ENCODE measurements at places on chromosomes 5 and 9. TPM values are rescaled to one million over a fixed set of nuclear protein-coding genes. Genes with fewer than 3 reads are reported as not detected.

The SLC9A3 gene
- 1.7 TPM for total RNA-seq

The TIMD4 gene
- 3.1 TPM for total RNA-seq

The SV2C gene
- 0.02 TPM for total RNA-seq

The SHC3 gene
- total RNA-seq, result not detected

The S1PR3 gene
- total RNA-seq, result 0.70 TPM

The MELK gene
- 69.6 TPM for total RNA-seq

The SH2D3C gene
- total RNA-seq, result 35.3 TPM

The PTGS1 gene
- 0.07 TPM for total RNA-seq

- DNase-seq, result no peak
Observed at GRCh38 chr5:14405706-14406553, 175.7 kb upstream of the OTULINL start.

GRCh38 chr9:93061791-93062763 is 3.6 kb downstream of the SUSD3 start:
- peak; percentile 56 for DNase-seq

DNA sequence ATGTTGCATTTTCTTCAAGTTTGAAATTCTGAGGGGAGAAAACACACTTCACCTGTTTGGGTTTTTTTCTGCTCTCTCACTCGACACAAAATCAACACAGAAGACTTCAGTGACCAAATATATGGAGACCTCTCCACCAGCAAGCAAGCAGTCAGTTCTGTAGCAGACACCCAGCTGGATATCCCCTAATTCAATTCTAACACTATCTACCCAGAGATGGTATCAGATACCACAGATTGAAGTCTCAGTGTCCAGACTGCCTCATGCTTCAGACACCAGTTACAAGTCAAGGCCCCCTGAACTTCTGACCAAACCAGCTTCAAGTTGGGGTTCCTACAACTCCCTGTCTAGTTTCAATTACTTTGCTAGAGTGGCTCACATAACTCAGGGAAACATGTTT is 97.8 kb downstream of the INVS start:
- DNase-seq, result no peak

DNA sequence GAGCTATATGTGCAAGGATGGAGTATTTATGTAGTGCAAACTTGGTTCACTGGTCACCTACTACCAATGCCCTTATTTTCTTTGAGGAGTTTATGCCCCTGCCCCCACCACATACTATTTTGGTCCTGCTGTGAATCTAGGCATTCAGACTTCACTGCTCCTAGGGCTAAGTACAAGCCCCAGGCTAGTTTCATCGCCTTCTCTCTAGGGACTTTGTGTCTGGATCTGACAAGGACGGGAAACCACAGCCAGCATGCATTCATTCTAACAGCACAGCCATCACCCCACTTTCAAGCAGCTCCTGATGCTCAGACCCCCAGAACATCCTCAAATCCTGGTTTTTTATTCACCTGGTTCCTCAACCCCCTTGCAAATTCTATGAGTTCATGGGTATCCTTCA is 56.8 kb downstream of the DRD1 start:
- no peak for DNase-seq

GRCh38 chr5:157596487-157596886 is 20.9 kb upstream of the ADAM19 start:
- DNase-seq, result peak; percentile 83

DNA sequence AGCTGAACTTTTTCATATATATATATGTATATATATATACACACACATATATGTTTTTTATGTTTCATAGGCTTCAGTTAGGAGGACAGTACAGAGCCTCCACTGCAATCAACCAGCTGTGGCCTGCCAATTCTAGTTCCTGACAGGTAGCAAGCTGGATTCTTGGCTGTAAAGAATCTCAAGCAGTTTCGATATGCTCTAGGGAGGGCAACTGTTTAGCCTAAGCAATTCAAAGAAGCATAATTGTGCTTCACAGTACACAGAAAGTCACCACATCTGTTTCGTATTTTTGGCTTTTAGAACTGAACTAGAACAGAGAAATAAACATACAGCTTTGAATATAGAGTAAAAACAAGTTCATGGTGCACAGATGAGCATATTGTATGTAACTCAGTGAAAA is 152.4 kb upstream of the ARRDC3 start:
- DNase-seq, result no peak

GRCh38 chr9:70532716-70533115 is 118.3 kb upstream of the KLF9 start:
- no peak for DNase-seq

- DNase-seq, result no peak
Observed at GRCh38 chr5:14775857-14776256, 95.7 kb downstream of the ANKH start.

DNA sequence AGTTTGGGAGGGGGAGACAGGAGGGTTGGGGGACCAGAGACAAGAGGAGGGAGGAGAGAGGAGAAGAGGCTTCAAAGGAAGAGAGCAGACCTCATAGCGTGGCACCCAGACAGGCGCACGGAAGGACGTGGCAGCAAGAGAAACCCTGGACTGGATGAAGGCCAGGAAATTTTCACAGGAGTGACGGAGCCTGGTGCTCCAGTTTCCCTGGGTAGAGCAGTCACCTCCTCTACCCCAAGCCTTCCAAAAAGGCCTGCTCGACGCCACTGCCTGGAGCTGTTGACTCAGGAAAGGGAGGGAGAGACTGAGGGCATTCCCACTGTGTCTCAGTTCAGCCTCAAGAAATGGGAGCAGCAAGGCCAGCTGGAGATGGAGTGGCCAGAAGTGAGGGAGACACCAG is 19.3 kb downstream of the AK8 start:
- no peak for DNase-seq

DNA sequence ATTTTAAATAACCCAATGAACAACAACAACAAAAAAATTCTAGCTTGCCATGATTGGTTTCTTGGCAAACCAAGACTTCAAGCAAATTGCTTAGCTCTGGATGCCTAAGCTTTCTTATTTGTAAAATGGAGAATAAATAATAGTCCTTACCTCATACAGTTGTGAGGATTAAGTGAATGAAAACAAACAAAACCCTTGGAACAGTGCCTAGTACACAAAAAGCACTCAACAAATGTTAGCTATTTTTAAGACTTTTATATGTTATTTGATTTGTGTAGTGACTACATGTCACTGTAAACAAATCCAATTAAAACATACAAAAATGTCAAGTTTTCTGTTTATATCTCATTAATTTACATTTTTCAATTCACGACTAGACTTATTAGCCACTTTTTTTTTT is 13.5 kb upstream of the HOMER1 start:
- DNase-seq, result no peak

DNA sequence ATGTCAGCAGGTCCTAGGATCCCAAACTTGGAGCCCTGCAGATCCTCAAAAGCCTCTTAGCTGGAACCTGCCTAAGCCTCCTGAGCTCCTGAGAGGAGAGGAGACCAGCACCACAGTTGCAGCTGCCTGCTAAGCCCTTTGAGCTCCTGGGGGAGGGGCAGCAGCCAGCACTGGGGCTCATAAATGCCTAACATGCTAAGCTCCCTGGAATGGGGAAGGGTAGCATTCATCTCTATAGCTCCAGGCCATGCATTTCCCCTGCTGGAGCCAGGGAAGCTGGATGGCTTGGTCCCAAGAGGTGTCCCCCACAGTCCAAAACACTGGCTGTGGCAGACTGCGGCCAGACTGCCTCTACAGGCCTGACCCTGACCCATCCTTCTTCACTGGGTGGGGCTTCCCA is 182.7 kb downstream of the KCNN2 start:
- DNase-seq, result no peak

DNA sequence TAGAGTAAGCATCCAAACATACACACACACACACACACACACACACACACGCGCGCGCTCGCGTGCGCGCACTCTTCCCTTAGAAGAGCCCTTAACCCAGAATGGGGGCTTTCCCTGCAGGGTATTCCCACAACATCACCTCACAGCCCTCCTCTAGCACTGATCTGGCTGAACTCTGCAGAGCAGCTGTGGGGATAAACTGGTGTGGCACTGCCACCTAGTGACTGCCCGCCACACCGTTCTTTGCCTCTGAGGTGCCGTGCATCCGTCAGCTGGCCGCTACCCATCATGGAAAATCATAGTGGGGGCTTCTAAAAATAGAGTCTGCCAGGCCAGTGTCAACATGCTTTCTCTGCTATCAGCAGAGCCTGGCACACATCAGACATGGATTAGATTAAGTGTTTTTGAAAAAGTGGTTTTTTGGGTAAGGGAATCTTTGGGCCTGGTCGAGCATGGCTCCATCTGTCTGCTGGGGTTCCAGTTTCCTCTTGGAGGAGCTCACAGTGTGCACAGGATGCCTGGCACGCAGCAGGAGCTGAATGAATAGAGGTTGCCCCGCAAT is 88.1 kb downstream of the KCNN2 start:
- peak; percentile 60 for DNase-seq

- DNase-seq, result no peak
Observed at GRCh38 chr5:74286734-74287695, 353.5 kb downstream of the ENC1 start.

DNA sequence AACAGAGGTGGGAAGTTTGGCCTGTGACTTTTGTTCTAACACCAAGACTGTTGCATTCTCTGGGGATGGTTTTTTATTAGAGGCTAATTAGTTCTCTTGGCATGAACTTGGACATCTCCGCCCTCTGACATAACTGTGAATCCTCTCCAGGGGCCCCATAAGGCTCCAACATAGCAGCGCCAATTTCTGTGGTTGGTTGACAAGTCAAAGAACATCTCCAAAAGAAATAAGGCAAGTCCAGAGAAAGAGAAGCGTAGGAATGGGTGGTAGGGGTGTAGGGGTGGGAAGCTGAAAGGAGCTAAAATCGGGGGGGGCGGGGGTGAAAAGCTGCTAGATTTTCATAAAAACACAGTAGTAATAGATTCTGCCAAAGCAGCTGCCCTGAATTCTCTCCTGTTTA is 81.0 kb upstream of the DAB2 start:
- DNase-seq, result no peak

Data from activated CD4-positive, alpha-beta memory T cell treated with anti-CD3 and anti-CD28 coated beads for 36 hours (primary cell).